Lower lobe of right lung (tissue), 2 donors: ENCODE measurements at places on chromosomes 11 and 22.

DNA sequence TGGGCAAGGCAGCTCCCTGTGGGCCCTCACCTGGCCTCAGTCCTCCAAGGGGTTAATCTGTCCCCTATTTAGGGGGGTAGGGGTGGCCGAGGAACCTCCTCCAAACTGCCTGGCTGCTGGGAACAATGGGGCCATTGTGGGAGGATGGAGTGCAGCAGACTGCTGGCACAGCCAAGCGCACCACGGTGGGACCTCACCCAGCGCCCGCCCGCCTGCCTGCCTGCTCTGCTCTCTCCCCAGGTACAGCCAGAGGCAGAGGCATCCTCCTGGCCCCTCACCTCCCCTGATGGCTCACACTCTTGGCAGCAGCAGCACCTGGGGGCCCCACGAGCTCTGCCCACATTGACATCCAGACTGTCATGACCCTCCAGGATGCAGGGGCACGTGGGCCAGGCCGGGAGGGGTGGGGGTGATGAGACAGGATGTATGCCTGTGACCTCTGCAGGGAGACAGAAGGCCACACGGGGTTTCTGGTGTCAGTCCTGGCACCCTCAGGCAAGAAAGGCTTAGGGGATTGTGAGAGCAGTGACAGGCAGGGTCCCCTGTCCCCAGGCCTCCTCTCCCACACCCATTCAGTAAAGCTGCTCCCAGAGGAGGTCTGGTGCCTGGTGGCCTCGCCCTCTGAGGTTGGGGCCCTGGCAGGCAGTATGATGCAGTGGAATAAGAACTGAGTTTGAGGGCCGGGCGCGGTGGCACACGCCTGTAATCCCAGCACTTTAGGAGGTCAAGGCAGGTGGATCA lies 11.4 kb downstream of the BCL9L start:
- no peak for DNase-seq

- no peak for DNase-seq
Measured at GRCh38 chr11:36441610-36442208, 68.4 kb downstream of the TRAF6 start.

DNA sequence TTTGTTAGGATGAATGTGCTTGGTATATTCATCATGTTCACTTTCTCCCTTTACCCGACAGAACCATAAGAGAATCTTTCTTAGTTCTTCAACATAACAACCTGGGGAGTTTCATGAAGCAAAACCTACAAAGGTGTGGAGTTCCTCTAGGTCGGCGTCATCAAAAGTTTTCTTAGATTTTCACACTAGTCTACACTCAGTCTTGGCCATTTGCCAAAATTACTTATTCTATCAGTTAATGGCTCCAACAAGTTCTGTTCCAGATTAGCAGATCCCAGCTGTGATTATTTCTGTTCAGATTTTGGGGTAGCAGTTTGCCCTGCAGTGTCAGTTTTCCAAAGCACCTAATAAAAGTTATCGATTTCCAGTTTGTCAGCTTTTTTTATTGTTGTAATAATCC lies 935.8 kb upstream of the RAG2 start:
- DNase-seq, result no peak

- DNase-seq, result no peak
Measured at GRCh38 chr22:38442967-38443627, 11.9 kb downstream of the KCNJ4 start.

GRCh38 chr22:20254975-20255946 lies 12.9 kb downstream of the RTN4R start:
- DNase-seq, result no peak

- DNase-seq, result no peak
Measured at GRCh38 chr11:15189641-15190365, 75.1 kb downstream of the INSC start.

- no peak for DNase-seq
Measured at GRCh38 chr11:120956710-120957495, 67.0 kb upstream of the TBCEL start.

GRCh38 chr11:79616392-79616851 lies 175.6 kb upstream of the TENM4 start:
- DNase-seq, result no peak

- DNase-seq, result no peak
Measured at GRCh38 chr11:17812865-17813187, 78.2 kb downstream of the KCNC1 start.

- DNase-seq, result no peak
Measured at GRCh38 chr11:88644724-88645123, 307.2 kb upstream of the CTSC start.

GRCh38 chr11:93623179-93623578 lies 38.3 kb upstream of the CEP295 start:
- no peak for DNase-seq

- DNase-seq, result peak; percentile 32
Measured at GRCh38 chr22:46075764-46076531, 74.4 kb upstream of the PPARA start.

GRCh38 chr11:12077535-12078280 lies 32.7 kb upstream of the MICAL2 start:
- no peak for DNase-seq

GRCh38 chr11:2741006-2741376 lies 41.2 kb upstream of the KCNQ1OT1 start:
- DNase-seq, result peak; percentile 37

GRCh38 chr11:61510974-61511373 lies 2.4 kb downstream of the LRRC10B start:
- DNase-seq, result no peak

DNA sequence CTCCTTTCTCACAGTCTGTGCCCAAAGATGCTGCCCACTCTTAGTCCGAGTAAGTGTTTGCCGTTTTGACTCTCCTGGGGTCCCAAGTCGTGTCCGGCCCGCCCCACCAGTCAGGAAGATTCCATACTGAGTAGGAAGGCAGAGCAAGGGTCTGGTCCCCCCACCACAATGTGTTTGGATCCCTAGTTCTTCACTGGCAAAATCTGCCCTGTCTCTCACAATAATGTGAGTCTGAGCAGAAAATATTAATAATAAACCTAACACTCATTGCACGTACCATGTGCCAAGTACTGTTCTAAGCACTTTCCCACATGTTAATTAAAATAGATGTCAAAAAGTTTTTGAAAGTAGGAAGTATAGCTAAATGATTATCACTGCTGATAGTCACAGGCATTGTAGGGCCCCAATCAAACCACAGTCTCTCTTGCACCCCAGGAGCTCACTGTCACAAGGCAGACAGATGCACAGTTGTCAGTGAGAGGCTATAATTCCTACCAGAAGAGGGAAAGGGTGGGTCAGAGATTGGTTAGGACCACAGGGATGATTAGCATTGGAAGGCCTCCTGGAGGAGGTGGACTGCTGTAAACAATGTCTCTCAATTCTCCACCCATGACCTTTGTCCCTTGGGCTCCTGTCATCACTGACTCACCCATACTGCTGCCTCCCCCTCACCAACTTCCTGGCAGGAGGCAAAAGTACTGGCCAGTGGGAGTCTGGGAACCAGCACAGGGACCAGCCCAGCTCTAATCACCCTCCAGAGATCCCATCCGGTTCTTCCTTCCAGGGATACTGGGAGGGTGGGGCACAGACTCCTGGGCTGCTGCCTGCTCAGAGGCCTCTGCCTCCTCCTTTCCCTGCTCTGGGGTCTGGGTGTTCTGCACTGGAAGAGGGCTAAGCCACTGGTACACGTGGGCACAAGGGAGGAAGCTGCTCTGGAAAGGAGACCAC lies 1.0 kb upstream of the POLD4 start:
- DNase-seq, result peak; percentile 61

- no peak for DNase-seq
Measured at GRCh38 chr11:110921742-110922521, 209.7 kb upstream of the ARHGAP20 start.

DNA sequence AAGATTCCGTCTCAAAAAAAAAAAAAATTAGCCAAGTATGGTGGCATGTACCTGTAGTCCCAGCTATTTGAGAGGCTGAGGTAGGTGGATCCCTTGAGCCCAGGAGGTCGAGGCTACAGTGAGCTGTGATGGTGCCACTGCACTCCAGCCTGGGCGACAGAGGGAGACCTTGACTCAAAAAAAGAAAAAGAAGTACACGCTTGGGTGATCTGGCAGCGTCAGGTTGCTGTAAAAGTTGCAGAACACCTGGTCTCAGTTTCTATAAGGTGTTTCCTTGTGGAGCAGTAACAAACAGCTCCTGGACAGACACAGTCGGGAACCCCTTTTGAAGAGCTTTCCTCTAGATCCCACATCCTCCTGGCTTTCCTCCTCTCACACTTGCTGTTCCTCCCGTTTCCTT lies 45.8 kb downstream of the SCGB1A1 start:
- DNase-seq, result no peak

- no peak for DNase-seq
Measured at GRCh38 chr11:23730307-23730998, 766.4 kb upstream of the LUZP2 start.

DNA sequence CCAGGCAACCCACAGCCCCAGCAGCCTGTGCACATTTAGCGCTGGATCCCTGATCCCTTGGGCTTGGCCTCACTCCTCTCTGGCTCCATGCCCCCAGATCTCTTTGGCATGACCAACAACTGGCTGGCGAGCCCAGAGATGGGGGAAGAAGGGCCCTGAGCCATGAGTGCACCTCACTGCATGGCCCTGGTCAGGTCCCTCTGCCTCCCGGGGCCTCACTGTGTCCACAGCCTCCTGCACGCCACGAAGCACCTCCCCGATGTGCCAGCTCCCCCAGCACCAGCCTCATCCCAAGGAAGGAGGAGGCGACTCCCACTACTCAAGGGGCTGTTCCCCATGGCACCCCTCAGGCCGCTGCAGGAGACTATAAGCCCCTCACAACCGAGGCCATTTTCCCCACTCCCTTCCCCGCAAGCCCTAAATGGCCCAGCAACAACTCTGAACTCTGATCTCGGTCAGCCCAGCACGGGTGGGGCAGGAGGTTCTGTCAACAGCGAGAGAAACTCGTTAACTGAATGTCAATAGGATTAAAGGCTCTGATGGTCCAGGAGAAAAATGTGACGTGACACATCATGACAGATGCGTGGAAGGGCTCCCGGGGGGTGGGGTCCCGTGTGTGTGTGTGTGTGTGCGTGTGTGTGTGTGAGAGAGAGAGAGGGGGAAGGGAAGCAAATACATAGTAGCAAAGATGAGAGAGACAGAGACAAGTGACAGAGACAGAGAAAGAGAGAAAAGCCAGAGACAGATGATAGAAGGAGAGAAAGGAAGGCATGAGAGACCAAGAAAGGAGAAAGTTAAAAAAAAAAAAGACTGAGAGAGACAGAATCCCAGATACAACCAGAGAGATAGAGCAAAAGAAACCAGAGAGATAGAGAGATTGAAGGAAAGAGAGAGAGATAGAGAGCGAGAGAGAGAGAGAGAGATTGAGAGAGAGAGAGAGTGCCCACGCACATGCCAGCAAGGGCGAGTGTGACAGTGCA lies 28.4 kb upstream of the SYT7 start:
- DNase-seq, result no peak

GRCh38 chr11:23569134-23569533 lies 708.9 kb upstream of the CCDC179 start:
- DNase-seq, result no peak

- DNase-seq, result peak; percentile 62
Measured at GRCh38 chr11:19076744-19077589, 16.4 kb upstream of the MRGPRX2 start.

GRCh38 chr11:121715405-121715804 lies 262.6 kb upstream of the SORL1-AS1 start:
- DNase-seq, result no peak

- DNase-seq, result no peak
Measured at GRCh38 chr11:81941998-81942397, 791.7 kb downstream of the FAM181B start.

- no peak for DNase-seq
Measured at GRCh38 chr22:27580311-27580897, 221.2 kb downstream of the MN1 start.

- DNase-seq, result no peak
Measured at GRCh38 chr11:126359431-126360048, 4.1 kb downstream of the ST3GAL4 start.

DNA sequence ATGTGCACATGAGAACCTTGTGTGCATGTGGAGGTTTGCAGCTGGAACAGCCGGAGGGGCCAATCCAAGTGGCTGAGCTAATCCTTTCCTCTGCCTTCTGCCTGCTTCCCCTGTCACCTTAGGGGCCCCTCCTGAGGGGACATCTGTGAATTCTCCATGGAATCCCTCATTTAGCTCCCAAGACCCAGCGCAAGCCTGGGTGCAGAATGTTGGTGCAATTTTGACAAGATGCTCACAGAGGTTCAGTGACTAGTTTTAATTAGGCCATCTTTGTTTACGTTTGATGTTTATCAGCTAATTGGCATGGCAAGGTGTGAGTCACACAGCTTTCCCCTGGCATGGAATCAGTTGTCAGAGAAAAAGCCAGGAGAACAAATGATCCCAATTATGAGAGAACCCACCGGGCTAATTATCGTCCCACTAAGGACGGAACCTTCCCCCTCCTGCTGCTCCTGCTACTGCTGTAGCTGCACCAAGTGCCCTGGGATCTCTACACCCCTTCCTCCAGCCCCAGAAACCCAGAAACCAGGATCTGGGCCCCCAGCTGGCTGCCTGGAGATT lies 63.6 kb upstream of the PAX6 start:
- no peak for DNase-seq

GRCh38 chr22:49505337-49506009 lies 322.2 kb downstream of the BRD1 start:
- no peak for DNase-seq

- no peak for DNase-seq
Measured at GRCh38 chr22:25382762-25383161, 163.3 kb downstream of the CRYBB2 start.

- DNase-seq, result no peak
Measured at GRCh38 chr11:115067471-115067870, 389.1 kb downstream of the NXPE2 start.

DNA sequence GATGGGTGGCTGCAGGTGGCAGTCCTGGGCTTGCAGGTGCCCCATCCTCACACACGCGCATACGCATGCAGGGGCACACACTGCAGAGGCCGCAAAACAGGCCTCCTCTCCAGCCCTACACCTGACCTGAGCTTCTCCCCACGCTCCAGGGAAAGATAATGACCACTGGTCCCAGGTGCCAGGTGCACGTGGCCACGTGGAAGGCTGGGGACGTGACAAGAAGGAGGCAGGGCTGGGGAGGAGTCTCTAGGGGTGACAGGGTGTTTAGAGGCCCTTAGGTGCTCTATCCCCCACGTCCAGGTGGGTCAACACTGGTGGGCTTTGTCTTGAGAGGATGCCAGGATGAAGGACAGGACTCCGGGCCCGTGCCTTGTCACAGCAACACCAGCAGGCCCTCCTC lies 23.5 kb upstream of the CPT1A start:
- no peak for DNase-seq

- DNase-seq, result no peak
Measured at GRCh38 chr22:44451016-44451415, 47.0 kb downstream of the RTL6 start.
